ENCODE measurements at places on chromosomes 11 and 22. TPM values are rescaled to one million over a fixed set of nuclear protein-coding genes. Genes with fewer than 3 reads are reported as not detected.

The DTX4 gene
- 2.1 TPM for total RNA-seq

GRCh38 chr11:19666951-19667350, 45.7 kb upstream of the NAV2 start:
- DNase-seq: no peak

GRCh38 chr11:67278939-67279588, 10.0 kb upstream of the ANKRD13D start:
- DNase-seq: no peak

- no peak for DNase-seq
These were observed 3.8 kb upstream of the CCDC188 start for GRCh38 chr22:20154602-20155187.

The CNGA4 gene
- not detected for total RNA-seq

GRCh38 chr11:109490953-109491635, 69.1 kb downstream of the C11orf87 start:
- no peak for DNase-seq

- no peak for DNase-seq
These were observed 111.0 kb downstream of the ST3GAL4 start for GRCh38 chr11:126466236-126467045.

GRCh38 chr11:85946221-85946620, 91.0 kb downstream of the CCDC83 start:
- no peak for DNase-seq

GRCh38 chr11:73493956-73494598, 103.8 kb downstream of the FAM168A start:
- DNase-seq: no peak

DNA sequence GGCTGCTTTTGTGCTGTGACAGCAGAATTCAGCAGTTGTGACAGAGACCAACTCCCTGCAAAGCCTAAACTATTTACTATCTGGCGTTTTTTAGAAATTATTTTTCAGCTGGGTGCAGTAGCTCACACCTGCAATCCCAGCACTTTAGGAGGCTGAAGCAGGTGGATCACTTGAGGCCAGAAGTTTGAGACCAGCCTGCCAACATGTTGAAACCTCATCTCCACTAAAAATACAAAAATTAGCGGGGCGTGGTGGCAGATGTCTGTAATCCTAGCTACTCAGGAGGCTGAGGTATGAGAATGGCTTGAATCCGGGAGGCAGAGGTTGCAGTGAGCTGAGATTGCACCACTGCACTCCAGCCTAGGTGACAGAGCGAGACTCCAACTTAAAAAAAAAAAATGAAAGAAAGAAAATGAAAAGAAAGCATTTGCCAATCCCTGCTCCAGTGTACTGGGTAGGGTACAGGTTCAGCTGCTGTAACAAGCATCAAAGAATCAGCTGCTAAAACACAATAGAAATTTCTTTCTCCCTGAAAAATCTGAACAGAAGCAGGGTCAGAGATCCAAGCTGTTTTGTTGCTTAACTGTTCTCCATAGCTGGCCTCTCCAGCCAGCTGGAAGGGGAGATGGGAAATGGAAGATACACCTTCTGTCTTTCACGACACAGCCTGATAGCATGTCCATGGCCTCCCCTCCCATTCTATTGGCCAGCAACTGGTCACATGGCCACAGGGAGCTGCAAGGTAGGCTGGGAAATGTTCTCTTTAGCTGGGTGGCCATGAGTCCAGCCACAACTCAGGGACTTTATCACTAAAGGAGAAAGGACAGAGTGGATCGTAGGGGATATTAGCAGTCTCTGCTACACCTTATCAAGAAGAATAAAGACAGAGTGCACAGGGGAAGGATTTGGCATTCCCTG, 8.5 kb upstream of the NCF4 start:
- DNase-seq: no peak

DNA sequence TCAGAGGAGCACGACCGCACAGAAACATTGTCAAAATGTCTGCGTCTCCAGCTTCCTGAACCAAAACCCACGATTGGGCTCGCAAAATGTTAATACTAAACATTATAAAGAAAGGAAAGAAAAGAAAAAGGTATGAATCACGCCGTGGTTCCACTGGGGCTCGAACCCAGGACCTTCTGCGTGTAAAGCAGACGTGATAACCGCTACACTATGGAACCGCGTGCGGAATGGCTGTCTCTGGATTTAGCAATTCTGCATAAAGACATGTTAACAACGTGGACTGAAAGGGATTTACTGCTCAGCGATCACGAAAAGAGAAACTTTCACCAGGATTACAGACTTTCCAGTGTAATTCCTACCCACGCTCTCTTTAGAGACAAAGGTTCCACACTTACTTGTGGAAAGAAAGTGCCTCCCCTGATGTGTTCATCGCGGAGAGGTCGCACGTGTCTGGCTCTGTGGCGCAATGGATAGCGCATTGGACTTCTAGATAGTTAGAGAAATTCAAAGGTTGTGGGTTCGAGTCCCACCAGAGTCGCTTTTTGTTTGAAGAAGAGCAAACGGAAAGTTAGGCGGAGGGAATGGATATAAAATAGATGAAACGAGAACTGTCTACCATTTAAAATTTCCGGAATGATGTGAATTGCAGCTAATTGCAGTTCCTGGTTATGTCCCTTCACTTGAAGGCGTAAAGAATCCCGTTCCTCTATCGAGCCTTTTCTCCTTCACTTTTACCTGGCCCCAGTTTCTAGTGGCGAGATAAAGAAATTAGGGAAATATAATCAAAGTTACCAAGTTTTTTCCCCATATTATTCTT, 39.7 kb downstream of the OR4D9 start:
- DNase-seq: peak; percentile 74

GRCh38 chr11:134640971-134641968, 229.2 kb upstream of the B3GAT1 start:
- DNase-seq: no peak

GRCh38 chr11:92364177-92364576, 139.6 kb downstream of the FAT3 start:
- no peak for DNase-seq

- no peak for DNase-seq
These were observed 16.9 kb upstream of the SLC3A2 start for GRCh38 chr11:62863687-62864335.

The RABL2B gene
- total RNA-seq: 4.9 TPM

DNA sequence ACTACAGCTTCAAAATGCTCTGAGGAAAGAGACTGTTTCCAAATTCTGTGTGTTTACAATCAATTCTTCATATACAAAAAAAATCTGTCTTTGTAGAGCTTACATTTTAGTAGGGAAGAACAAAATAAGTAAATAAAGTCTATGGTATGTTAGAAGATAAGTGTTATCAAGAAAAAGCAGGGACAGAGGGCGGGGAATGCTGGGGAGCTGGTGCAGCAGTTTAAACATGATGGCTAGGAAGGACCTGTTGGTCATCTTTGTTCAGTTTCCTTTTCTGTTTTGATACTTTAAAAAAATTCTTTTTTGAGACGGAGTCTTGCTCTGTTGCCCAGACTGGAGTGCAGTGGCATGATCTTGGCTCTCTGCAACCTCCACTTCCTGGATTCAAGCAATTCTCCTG, 16.1 kb downstream of the TMEM25 start:
- no peak for DNase-seq

- no peak for DNase-seq
These were observed 39.9 kb downstream of the CADM1 start for GRCh38 chr11:115464269-115464668.

DNA sequence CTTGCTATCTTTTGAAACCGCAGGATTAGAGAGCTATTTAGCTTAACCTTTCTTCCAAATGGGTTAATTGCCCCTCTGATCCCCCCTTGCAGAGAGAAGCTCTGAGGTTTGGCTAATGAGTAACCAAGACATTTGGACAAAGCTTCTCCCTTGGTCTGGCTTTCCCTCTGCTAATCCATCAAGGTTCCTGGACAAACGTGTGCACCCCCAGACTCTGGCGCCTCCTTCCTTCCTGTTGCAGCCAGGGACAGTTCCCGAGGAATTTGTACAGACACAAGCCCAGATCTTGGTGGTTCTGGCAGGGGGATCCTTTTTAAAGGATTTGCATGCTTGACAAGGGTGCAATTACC, 1.6 kb downstream of the KIAA1671 start:
- DNase-seq: no peak

GRCh38 chr11:130396965-130397364, 31.4 kb downstream of the ADAMTS8 start:
- DNase-seq: no peak

- no peak for DNase-seq
These were observed 21.8 kb downstream of the MICAL2 start for GRCh38 chr11:12131943-12132789.

The PTPRCAP gene
- 11.0 TPM for total RNA-seq

- no peak for DNase-seq
These were observed 17.8 kb downstream of the FRMD8 start for GRCh38 chr11:65404210-65404609.

- DNase-seq: no peak
These were observed 40.3 kb upstream of the ZBED5 start for GRCh38 chr11:10898003-10898762.

GRCh38 chr22:28674121-28674563, 5.5 kb downstream of the TTC28 start:
- no peak for DNase-seq

DNA sequence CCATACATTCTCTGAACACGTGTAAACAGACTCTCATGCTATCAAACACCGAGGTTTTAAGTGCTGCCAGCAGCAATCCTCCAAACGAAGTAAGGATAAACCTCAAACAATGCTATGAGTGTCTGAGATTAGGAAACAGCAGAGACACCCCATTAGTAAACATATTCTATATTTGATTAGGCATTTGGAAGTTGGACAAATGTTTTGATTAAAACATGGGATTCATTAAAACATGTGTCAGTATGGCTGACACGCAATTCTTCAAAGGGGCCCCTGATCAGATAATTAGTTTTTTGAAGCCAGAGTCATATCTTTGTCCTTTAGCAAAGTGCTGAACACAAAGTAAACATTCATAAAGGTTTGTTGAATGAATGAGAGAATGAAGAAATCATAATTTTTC, 33.2 kb upstream of the BLID start:
- DNase-seq: no peak

The TSGA10IP gene
- total RNA-seq: not detected

The CDC42BPG gene
- 0.24 TPM for total RNA-seq

- no peak for DNase-seq
These were observed 6.2 kb upstream of the FBLN1 start for GRCh38 chr22:45496451-45496941.

- DNase-seq: no peak
These were observed 22.3 kb upstream of the SPON1 start for GRCh38 chr11:13939961-13940906.

The CELSR1 gene
- total RNA-seq: 9.3 TPM

- DNase-seq: no peak
These were observed 57.6 kb downstream of the PLEKHA7 start for GRCh38 chr11:16956538-16957153.

DNA sequence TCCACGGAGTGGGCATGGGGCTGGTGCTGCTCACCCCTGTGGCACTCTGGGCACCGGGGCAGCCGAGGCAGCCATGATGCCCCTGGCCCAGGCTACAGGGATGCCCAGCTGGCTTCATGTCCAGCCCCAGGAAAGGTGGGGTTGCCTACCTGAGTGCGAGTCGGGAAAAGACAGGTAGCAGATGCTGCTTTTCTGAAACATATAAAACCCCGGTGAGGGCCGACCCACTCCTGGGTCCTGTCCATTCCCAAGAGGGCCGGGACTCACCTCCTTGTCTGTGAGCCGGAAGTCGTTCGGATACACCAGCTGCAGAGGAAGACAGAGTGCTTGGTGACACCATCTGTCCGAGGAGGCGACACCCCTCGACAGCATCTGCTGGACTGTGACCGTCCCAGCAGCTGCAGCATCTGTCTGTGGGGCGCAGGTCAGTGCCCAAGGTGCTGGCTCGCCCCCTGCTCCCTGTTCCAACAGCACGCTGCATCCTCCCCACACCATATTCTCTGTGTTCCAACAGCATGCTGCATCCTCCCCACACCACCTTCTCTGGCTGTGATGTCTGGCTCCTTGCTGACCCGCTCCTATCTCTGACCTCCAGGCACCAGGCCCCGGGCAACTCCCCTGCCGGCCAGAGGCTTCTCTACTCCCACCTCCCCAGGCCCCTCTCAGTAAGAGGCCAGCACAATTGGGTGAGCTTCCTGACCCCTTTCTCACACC, 8.0 kb downstream of the DENND6B start:
- no peak for DNase-seq

- no peak for DNase-seq
These were observed 7.8 kb downstream of the SLC5A1 start for GRCh38 chr22:32050678-32051515.

The CHRM4 gene
- not detected for total RNA-seq

DNA sequence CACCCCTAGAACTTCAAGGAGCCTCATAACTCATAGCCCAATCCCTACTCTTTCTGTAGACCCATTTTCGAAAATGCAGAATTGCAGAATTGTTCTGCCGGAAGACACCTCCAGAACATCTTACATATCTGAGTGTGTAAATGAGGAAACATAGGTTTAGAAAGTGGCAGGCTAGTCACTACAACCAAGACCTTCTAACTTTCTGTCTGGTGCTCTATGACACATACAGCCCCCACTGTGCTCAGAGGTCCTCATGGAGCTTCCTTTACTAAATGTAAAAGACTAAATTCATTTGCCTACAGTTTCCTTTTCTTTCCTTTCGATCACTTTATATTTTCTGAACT, 132.1 kb upstream of the DDI1 start:
- DNase-seq: no peak

DNA sequence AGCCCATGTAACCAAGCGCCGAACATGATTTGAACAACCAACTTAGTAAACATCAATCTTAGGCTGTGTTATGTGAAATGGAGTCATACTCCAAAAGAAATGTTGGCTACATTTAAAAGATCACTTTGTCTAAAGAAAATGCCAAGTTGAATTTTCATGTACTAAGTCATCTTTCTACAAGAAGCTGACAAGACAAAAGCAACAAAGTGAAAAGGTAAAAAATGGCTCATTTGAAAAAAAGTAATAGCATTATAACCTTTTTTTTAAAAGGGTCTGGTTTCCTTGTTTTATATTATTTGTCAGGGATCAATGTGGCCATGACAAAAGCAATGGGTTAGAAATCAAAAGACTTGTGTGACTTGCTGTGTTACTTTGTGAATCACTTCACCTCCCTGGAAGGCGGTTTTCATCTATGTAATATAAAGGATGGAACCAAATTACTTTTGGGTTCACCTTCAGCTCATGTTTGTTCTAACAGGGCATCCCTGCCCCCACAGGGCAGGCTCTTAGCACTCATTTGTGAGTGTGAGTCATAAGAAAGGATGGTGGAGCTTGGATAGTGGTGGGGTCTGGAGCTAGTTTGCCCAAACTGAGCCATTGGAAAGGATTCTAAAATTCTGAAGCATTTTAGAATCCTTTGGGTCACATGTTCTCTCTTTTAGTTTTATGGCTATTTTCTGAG, 131.9 kb upstream of the MTMR2 start:
- DNase-seq: no peak

The OR5D14 gene
- total RNA-seq: not detected

GRCh38 chr11:100719809-100720221, 32.7 kb downstream of the ARHGAP42 start:
- DNase-seq: peak; percentile 54

The LARGE2 gene
- total RNA-seq: 0.88 TPM

The SNX32 gene
- not detected for total RNA-seq

GRCh38 chr11:68402355-68403031, 58.1 kb upstream of the PPP6R3 start:
- DNase-seq: no peak

The TECTA gene
- 1.1 TPM for total RNA-seq

GRCh38 chr11:72908032-72908676, 93.9 kb downstream of the ATG16L2 start:
- no peak for DNase-seq

GRCh38 chr11:84019571-84020194, 733.5 kb upstream of the CCDC90B start:
- DNase-seq: no peak
